Right renal cortex interstitium (tissue), 3 donors: ENCODE measurements at places on chromosomes 12 and 14. TPM values are rescaled to one million over a fixed set of nuclear protein-coding genes. Genes with fewer than 3 reads are reported as not detected.

INHBC gene
- polyA plus RNA-seq = 0.20 TPM

STAC3 gene
- 3.3 TPM for polyA plus RNA-seq

DAO gene
- 2.0 TPM for polyA plus RNA-seq

MORN3 gene
- polyA plus RNA-seq = 1.8 TPM

DNAJC22 gene
- polyA plus RNA-seq = 18.3 TPM

KIF26A gene
- 5.7 TPM for polyA plus RNA-seq

SLC22A17 gene
- polyA plus RNA-seq = 50.4 TPM

PAPLN gene
- 24.4 TPM for polyA plus RNA-seq

RIMBP2 gene
- polyA plus RNA-seq = 10.7 TPM
